CD8-positive, alpha-beta memory T cell (primary cell): ENCODE measurements at places on chromosomes 16 and 17.

DNA sequence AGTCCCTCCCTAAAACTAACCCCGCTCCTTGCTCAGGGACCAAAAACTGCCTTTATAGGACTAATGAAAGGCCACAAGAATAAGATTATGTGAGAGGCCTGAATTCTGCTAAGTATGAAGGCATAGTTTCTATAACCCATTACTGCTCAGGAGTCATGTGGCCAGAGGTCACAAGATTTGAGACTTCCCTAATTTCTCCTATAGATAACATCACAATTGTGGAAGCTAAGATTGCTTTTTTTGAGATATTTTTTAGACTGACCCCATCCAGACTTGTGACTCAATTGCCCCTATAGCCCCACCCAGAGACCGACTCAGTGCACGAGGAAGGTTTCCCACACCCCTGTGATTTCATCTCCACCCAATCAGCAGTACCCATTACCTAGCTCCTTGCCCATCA, 504.1 kb upstream of the GOT2 start:
- no peak for DNase-seq

DNA sequence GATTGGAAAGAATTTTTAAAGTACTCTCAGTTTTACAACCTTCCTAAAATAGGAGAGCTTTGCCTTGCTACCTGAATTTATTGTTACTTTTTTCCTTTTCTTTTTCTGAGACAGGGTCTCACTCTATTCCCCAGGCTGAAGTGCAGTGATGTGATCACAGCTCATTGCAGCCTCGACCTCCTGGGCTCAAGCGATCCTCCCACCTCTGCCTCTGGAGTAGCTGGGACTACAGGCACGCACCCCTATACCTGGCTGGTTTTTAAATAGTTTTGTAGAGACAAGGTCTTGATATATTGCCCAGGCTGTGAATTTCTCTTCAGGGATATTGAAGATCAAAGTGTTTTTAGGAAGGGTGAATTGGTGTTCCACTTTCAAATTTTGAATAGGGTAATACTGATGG, 3.8 kb downstream of the MPV17L start:
- DNase-seq, result no peak

- DNase-seq, result peak; percentile 82
These were observed 13.7 kb downstream of the ALOX12B start for GRCh38 chr17:8073627-8074484.

GRCh38 chr16:62968-63391, 9.4 kb downstream of the SNRNP25 start:
- DNase-seq, result no peak

GRCh38 chr17:33858682-33859081, 396.4 kb upstream of the CCL2 start:
- no peak for DNase-seq

DNA sequence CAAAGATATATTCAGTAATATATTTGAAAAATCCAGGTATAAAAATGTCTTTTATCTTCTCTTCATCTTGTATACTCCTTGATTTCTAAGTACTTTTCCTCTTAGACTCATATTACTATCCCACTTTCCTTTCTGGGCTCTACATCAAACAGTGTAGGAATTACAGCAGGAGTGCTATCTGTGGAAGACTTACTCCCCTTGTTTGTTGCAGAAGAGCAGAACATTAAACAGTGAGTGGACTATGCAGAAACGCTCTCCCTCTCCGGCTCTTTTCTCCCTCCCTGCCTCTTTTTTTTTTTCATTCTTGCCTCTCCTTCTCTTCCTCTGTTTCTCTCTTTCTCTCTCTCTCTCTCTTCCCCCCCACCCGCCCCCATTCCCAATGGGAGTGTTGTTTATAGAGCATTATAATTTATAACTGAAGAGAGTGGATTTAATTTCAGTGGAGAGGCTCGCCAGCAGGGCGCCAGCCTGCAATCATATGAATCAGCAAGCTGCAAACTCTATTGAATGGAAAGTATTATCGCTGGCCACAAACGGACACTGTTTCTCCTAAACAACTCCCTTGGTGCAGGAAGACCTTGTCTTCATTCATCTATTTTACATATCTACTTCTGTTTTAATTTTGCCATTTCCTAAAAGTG, 242.3 kb upstream of the TBX2 start:
- DNase-seq, result no peak

DNA sequence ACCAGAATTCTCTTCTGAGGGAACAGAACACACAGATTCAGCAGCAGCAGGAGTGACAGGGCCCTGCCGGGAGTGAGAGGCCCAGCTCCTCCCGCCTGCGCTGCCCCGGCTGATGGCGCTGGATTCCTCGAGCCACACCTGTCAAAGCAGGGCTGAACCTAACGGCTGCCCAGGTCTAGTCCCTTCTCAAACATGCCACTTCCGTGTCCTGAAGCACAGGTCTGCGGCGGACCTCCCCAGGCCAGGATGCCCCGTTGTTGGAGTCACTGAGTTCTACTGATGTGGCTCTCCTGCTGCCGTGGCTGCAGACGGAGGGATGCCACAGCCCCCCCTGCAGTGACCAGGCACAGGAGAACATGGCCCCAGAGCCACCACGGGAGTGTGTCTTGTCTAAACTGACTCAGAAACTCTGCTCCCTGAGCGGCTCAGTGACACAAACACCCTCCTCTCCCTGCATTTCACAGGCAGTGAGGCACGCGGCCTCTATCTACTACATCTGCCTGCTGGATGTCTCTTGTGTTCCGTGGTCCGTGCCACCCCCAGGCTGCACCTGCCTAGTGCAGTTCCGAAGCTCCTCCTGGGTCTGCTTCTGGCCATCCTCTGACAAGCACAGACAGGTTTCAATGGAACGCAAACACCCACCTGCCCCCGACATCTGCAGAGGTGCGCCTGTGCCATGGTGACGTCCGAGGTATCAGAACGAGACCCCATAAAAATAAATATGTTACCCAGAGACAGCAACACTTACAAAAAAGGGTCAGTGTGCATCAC, 44.7 kb upstream of the DNAH17 start:
- DNase-seq, result no peak

GRCh38 chr16:84547546-84548061, 43.1 kb upstream of the MEAK7 start:
- no peak for DNase-seq

DNA sequence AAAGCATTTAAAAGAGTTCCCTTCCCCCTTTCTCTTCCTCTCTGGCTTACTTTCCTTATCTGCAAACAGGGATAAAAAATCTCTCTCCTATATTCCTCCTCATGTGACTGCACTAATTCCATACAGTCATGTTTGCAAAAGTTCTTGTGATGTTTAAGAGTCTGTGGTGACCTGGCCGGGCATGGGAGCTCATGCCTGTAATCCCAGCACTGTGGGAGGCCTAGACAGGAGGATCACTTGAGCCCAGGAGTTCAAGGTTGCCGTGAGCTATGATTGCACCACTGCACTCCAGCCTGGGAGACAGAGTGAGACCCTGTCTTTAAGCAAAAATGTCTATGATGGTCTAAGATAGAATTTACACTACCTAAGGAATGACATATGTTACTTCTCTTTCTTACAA, 19.6 kb downstream of the NOG start:
- no peak for DNase-seq

- no peak for DNase-seq
These were observed 84.4 kb upstream of the PLCG2 start for GRCh38 chr16:81694494-81695280.

- no peak for DNase-seq
These were observed 51.9 kb downstream of the MARCHF10 start for GRCh38 chr17:62756198-62756597.

DNA sequence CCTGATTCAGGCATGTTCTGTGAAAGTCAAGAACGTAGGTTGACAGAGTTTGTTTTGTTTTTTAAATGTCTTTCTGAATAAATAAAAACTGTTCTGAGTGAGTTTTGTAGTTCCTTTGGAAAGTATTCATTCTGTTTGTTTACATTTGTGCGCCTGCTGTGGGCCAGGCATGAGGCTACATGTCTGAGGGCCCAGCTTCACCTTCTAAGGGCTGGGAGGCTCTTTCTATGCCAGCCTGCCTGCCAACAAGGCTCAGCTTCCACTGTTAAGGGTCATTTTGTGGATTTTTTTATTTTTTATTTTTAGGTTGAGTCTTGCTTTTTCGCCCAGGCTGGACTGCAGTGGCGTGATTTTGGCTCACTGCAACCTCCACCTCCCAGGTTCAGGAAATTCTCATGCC, 6.1 kb downstream of the WWOX start:
- no peak for DNase-seq

GRCh38 chr17:12644623-12645022, 21.1 kb upstream of the MYOCD start:
- no peak for DNase-seq

- DNase-seq, result no peak
These were observed 4.4 kb downstream of the NTAN1 start for GRCh38 chr16:15051387-15051951.

GRCh38 chr17:1188812-1189504, 9.2 kb upstream of the ABR start:
- DNase-seq, result no peak

- no peak for DNase-seq
These were observed 142.2 kb downstream of the RAB11FIP4 start for GRCh38 chr17:31533546-31534155.

DNA sequence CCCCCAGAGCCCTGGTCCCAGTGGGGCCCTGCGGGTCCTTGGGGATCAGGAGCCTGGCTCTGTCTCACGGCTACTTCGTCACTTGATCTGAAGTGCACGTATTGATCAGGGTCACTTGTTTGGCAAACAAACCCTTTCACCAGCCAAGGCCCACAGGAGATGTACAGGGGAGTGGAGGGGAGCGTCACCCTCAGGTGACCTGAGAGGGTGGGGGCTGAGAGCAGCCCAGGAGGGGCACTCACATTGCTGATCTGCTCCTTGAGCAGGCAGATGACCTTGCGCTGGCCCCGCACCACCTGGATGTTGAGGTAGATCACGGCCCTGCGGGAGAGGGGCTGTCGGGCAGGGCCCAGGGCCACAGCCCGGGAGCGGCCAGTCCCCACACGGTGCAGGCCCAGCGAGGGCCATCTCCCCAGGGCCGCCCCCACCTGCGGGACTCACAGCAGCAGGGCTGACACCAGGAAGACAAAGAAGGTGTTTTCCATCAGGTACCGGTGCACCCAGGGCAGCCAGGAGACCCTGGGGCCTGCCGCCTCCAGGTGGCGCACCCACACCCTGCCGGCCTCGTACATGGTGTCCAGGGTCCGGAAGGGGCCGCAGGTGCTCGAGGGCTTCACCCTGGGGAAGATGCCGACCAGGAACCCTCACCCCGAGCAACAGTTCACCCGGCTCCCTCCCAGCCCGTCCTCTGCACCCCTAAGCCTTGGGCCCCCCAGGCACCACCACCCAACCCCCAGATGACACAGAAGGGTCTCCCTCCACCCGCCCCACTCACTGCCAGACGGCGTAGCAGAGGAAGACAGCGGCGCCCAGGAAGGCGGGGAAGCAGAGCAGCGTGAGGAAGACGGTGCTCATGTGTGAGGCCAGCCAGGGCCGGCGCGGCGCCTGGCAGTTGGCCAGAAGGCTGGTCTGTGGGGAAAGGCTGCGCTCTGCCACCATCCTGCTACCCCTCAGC, 11.3 kb downstream of the TMC6 start:
- DNase-seq, result no peak

DNA sequence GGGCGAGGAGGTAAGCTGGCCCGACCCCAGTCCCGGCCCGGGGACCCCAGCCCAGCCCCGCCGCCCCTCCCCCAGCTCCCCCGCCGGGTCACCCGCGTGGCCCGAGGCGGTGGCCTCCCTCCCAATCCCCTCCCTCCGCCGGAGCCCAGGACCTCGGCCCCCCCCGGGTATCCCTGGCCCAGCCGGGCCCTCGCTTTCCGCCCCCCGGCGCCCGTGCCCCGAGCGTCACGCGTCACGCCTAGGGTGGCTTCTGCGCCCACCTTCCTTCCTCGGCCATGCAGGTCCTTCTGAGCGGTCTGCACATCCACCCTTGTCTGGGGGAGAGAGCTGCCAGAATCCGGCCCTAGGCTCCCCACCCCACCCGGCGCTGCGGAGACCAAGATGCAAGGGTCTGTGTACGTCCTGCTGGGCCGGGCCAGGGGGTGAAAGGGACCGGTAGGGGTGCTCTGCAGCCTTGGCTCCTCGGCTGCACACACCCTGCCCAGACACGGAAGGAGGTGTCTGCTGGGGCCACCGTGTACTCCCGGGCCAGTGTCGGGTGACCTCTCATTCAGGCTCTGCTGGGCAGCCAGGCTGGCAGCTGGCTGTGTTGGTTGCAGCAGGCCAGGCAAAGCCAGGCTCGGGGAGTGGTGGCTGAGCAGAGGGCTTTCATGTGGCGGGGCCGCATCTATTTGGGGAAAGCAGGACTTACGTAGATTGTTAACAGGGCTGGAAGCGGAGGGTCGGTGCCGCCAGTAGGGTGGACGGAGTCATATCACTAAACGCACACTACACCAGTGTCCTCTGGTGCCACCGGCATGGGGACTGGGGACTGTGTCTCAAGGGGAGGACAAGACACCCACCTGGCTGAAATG, 754 bp downstream of the RAB11FIP4 start:
- no peak for DNase-seq

DNA sequence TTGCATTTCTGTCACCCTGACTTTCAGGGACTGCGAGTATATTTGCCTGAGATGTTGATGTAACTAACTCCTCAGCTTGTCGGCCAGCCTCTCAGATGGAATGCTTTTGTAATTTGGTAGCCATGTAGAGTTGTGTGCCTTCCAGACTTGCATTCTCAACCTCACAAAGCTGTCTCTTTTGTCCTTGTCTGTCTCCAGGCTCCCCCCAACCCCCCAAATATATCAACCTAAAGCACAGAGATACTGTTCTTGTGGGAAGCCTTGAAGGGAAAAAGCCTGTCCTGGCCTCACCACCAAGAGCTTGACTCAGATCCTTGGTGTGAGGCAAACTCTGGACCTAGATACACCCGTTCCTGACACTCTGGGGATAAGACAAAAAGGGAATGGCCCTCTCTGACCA, 18.4 kb downstream of the SAP30BP start:
- no peak for DNase-seq

DNA sequence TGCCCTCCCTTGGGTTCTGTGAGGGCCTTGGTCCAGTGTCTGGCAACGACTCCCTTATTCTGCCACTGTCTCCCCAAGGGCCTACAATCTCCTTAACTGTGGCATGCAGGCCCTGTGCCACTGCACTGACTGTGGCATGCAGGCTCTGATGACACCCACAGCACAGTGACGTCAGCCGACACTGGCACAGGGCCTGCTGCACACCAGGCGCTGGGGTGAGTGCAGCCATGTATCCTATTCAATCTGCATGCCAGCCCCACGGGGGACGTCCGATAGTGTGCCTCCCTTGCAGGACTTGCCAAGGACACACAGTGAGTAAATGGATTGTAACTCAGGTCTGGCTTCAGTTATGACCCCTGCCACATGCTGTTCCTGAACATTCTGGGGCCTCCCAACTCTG, 39.8 kb upstream of the RASD1 start:
- no peak for DNase-seq

DNA sequence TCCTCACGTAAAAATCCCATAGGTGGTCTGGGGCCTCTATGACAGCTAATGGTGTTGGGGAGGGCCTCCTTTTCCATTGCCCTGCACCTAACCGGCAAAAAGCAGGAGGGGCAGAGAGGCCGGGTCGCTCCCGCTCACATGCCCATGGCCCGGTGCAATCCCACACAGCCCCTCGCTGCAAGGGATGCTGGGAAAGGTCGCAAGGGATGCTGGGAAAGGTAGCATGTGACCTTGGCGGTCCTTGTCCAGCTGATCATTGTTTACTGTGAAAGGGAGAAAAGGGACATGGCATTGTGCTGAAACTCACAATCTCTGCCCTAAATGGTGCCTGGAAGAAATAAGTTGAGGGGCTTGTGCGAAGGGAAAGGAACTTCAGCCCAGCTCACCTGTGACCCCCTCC, 10.0 kb downstream of the DEF8 start:
- no peak for DNase-seq
